ENCODE measurements at places on chromosomes 2 and 18.

GRCh38 chr18:29853126-29853525, 1189.4 kb downstream of the DSC3 start:
- DNase-seq: no peak

GRCh38 chr18:13236411-13236810, 17.9 kb downstream of the LDLRAD4 start:
- DNase-seq: no peak

GRCh38 chr18:49690312-49690711, 123.0 kb downstream of the ACAA2 start:
- DNase-seq: peak; percentile 84

- no peak for DNase-seq
Observed at GRCh38 chr2:102138331-102138730, 4.2 kb upstream of the IL1R1 start.

DNA sequence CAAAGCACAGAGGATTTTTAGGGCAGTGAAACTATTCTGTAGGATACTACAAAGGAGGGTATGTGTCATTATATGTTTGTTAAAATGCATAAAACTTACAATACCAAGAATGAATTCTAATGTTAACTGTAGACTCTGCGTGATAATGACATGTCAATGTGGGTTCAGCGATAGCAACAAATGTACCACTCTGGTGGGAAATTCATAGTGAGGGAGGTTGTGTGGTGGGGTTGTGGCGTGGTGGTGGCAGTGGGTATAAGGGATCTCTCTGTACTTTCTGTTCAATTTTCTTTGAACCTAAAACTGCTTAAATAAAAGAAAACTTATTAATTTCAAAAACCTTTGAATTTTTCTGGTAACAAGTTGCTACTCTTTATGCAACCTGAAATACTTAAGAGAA, 99.3 kb upstream of the SLC38A11 start:
- DNase-seq: no peak
